NCI-H748 treated with DMSO at 0.1 percent for 48 hours (cell line): ENCODE measurements at places on chromosomes 1 and 21.

GRCh38 chr1:178031856-178032320 lies 62.0 kb upstream of the RASAL2 start:
- peak; percentile 46 for DNase-seq

GRCh38 chr1:18876210-18876609 lies 16.8 kb upstream of the TAS1R2 start:
- DNase-seq, result no peak

GRCh38 chr1:116474921-116475849 lies 95.6 kb downstream of the CD58 start:
- no peak for DNase-seq

DNA sequence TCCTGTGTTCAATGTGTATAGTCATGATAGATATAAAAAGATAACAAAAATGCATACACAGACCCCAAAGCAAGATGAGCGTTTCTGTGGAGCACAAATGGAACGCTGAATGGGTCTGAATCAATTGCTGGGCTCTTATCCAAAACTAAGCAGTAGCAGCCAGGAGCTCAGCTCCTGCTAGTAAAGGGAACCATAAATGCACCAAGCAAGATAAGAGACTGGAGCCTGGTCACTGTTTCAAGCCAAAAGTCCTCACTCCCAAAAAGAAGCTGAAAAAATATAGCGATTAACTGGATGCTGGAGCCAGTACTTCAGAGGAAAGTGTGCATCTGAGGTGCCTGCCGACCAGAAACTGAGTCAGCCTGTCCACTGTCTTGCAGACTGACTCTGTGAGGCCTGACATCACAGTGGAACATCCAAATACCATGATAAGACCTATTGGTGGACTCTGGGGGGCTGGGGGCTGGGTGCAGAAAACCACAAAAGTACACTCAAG lies 68.9 kb downstream of the LRRC8C start:
- DNase-seq, result no peak

DNA sequence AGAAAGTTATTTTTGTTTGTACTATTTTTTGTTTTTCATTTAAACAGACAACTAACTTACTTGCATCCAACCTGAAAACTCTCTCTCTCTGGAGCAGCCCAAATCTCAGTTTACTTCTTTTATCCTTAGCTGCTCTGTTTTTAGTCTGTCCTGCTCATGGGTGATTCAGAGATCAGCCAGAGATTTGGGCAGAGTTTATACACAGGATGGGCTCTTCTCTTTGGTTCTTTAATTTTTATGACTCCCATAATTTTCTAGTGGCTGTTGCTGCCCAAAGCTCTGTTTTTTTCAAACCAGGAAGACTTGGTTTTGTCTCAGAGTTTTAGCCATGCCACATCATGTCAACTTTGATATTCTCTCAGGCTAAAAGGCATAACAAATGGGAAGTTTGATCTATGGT lies 86.8 kb upstream of the CD55 start:
- DNase-seq, result no peak

GRCh38 chr1:210315529-210315928 lies 13.2 kb upstream of the HHAT start:
- DNase-seq, result no peak

DNA sequence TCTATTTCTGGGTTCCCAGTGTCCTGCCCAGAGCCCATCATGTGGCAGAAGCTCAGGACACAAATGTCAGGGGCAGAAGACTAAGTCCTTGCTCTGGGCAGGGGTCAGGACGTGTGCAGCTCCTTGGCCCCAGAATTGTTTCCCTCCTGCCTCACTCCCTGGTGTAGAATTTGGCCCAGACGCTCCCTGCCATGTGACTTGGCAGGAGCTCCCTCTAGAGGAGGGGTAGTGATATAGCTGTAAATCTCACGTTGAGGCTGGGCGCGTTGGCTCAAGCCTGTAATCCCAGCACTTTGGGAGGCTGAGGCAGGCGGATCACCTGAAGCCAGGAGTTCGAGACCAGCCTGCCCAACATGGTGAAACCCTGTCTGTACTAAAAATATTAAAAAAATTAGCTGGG lies 91.2 kb downstream of the UBIAD1 start:
- DNase-seq, result no peak

GRCh38 chr1:160705742-160706141 lies 5.9 kb downstream of the CD48 start:
- no peak for DNase-seq

- no peak for DNase-seq
Measured at GRCh38 chr1:94646141-94646643, 104.6 kb upstream of the F3 start.

DNA sequence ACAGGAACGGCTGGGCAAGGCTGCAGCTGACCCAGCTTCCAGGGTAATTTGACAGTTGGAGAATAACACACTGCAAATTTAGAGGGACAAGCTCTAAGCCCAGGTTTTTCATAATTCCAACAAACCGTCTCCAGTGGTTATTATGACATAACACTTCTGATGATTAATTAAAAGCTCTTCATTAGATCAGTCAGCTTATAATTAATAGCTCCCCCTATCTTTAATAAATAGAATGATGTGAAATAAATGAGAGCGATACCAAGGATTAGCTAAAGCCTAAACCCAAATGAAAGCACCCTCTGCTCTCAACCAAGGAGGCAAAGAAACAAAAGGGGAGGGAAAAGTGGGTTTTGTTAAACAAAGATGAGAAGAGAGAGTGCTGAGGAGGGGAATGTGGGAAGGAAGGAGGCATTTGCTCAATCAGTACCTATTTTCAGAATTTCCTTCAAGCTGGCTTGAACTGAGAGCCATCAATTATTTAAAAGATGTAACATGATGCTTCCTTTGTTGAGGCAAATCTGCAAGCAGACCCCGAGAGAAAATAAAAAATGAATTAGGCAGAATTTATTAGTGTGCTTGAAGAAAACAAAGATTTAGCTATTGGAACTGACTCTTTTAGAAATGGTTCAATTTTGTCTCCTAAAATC lies 221.8 kb upstream of the ESRRG start:
- no peak for DNase-seq

- no peak for DNase-seq
Measured at GRCh38 chr1:100107696-100108095, 25.0 kb downstream of the SASS6 start.

DNA sequence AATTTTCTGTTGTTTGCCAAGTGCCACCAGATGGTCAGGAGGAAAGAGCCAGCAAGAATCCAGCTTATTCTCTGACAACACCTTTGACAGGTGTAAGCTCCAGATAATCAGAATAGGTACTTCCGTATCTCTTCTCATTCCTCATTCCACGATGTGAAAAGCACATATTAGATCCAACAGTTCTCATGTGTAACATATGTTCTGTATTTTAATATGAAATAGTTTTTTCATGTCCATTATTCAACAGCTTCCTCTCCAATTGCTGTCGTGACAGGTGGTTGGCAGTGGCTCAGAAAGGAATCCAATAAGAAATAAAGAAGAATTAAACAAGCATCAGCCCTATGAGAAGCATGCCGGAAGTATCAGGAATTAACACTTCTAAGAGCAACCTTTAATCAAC lies 1624.7 kb downstream of the MRPL39 start:
- DNase-seq, result no peak

GRCh38 chr1:152645146-152645545 lies 18.0 kb upstream of the LCE2D start:
- DNase-seq, result no peak

GRCh38 chr1:5847013-5847659 lies 145.1 kb downstream of the NPHP4 start:
- no peak for DNase-seq

DNA sequence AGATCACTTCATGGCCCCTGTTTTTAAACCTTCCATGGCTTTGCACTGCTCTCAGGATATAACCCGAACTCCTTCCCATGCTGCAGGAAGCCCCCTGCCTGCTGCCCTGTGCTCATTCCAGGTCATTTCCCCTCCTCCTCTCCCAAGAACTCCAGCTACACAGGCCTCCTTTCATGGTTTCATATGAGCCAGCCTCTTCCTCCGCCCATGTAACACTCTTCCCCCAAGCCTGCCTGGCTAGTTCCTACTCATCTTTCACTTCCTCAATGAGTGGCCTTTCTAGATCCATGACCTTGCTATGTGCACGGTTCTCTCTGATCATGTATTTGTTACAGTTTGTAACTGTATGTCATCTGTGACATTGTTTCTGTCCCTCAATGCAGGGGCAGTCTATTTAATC lies 3.1 kb upstream of the NCF2 start:
- DNase-seq, result no peak

DNA sequence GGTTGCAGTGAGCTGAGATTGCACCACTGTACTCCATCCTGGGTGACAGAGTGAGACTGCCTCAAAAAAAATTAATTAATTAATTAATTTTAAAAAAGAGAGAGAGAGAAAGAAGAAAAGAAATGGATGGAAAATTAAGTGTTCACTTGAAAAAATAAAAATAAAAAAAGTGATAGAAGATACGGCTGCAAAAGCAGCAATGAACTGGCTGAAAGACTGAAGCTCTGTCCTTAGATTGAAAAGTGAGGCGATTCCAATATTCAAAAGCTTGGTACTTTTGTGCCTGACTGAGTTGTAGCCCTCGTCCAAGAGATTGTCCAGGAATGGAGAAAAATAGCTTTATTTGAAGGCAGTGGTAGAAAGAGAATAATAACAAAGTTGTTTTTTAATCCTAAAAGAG lies 154.6 kb downstream of the ADSS2 start:
- no peak for DNase-seq

- no peak for DNase-seq
Measured at GRCh38 chr1:161737625-161738024, 12.0 kb upstream of the DUSP12 start.

- DNase-seq, result no peak
Measured at GRCh38 chr1:65253800-65254319, 55.5 kb upstream of the DNAJC6 start.

GRCh38 chr1:155970531-155971167 lies 7.7 kb downstream of the ARHGEF2 start:
- DNase-seq, result no peak

- DNase-seq, result no peak
Measured at GRCh38 chr1:178752891-178753290, 27.8 kb downstream of the RALGPS2 start.

GRCh38 chr1:2312515-2313301 lies 78.6 kb downstream of the MORN1 start:
- no peak for DNase-seq

DNA sequence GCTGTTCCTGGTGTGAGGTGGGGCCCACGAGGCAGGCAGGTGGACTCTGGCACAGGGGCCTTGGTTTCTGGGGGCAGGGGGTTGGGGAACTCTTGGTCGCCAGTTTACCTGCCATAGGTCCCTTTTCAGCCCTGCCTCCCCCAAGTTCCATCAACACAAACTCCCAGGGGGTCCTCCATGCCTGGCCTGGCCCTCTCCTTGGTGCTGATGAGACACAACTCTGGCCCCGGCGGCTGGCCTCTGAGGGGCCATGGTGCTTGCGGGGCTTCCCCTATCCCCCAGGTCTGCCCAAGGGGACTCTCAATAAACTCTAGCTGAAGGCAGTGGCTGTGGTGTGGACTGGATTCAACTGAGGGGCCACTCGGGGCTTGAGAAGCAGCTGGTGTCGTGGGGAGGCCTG lies 16.0 kb downstream of the HTR6 start:
- no peak for DNase-seq

GRCh38 chr1:185338719-185339622 lies 21.9 kb upstream of the IVNS1ABP start:
- DNase-seq, result no peak

- no peak for DNase-seq
Measured at GRCh38 chr1:114109981-114110380, 43.7 kb downstream of the SYT6 start.
